Gastrocnemius medialis (tissue), 4 donors: ENCODE measurements at places on chromosomes 6 and 20.

DNA sequence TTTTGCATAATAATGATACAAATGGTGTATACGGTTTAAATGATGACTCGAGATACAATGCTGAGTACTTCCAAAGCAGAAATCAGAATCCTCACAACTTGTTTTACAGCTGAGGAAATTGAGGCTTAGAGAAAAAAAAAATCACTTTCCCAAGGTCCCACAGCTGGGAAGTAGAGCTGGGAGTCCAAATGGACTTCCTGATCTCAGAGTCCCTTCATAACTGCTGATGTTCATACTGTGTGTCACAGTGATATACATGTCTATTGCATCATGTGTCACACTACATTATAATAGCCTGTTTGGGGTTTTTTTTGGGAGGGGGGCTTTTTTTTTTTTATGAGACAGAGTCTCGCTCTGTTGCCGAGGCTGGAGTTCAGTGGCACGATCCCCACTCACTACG is 8.5 kb downstream of the HM13 start:
- H3K27me3 ChIP-seq = no peaks in the 10 kb centered on the region
- DNase-seq = no peak
- peaks cover 21% of the 10 kb centered on the region for H3K4me1 ChIP-seq
- no peak overlapping the region for H3K4me3 ChIP-seq
- peaks cover 16% of the 10 kb centered on the region for H3K36me3 ChIP-seq

DNA sequence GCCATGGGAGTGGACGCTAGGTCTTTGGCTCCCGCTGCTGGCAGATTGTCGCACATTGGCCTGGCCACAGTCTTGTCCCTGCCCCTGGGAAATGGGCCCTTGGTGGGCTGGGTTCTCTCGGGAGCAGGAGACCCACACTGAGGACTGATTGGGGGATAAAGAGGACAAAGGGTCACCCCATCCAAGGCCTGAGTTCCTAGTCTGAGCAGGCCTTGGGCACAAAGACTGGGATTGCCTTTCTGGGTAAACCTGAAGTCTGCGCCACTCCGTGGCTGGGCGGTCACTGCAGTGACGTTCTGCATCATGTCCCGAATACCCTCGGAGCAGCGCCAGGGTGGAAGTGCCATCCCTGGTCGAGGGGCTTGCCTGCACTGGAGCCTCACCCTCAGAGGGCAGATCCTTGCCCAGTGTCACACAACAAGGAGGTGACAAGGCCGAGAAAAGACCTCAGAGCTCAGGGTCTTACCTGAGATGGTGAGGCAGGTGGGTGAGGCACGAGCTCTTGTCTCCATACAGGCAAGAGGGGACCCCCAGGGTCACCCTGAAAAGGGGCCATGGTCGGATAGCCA is 36.1 kb upstream of the ZBP1 start:
- no peak overlapping the region for H3K27ac ChIP-seq
- H3K27me3 ChIP-seq = no peaks in the 10 kb centered on the region
- DNase-seq = peak; percentile 9
- H3K36me3 ChIP-seq = no peaks in the 10 kb centered on the region

DNA sequence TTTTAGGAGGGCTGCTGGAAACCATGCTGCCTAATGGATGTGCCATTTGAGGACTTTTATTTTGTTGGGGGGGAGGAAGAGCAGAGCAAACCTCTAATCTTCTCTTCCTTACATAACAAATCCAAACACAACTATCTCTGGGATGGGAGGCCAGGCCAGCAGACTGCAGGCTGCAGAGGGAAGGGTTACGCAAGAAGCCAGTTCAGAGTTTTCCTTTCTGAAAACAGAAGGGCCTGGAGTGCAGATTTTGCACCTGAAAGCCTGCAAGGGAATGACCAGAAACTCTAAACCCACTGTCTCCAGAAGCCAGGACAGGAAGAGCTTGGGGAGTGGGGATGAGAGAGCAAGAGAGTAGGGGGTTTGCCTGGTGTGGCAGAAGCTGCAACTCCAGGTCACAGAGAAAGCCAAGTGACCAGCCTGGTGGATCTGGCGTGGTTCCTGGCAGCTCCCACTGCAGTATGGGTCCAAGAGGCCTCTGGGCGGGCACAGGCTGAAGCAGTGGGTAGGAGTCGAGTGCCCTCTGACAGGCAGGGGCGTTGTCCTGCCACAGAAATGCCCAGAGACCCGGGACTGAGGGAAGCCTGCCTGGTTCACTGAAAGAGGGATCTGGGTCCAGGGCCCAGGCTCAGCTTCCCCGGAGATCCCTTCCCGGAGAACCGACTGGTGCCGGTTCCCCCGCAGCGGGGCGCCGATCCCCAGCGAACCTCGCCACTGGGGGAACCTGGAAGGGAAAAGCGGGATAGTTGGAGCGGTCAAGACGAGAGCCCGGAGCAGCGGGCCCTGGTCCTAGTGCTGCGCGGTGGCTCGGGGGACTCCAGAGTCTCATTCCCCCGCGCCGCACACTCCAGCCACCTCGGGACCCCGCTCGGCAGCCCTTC is 6.7 kb downstream of the MAFB start:
- peaks cover 20% of the 10 kb centered on the region for H3K4me1 ChIP-seq
- H3K4me3 ChIP-seq = peak overlapping the region; percentile 28
- DNase-seq = no peak
- H3K27ac ChIP-seq = peak overlapping the region; percentile 95
- H3K27me3 ChIP-seq = no peaks in the 10 kb centered on the region

DNA sequence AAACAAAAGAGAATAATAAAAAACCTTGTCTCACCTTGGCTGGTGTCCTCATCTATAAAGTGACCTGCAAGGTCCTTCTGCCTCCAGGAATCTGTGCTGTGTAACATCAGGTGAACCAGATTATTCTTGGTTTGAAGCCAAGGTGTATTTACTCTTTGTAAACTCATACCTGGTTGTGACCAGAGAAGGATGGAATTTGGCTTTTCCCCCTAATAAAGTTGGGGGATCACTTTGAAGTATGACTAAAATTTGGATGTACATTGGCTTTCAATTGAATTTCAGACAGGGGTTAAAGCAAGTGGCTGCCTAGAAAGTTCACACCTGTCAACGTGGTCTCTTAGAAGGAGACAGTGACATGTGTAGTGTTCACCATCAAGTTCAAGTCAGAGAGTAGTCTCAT is 100.1 kb downstream of the SCP2D1 start:
- no peak overlapping the region for H3K27ac ChIP-seq
- H3K4me1 ChIP-seq = no peaks in the 10 kb centered on the region
- no peak overlapping the region for H3K4me3 ChIP-seq
- no peaks in the 10 kb centered on the region for H3K27me3 ChIP-seq

- DNase-seq = no peak
- H3K27me3 ChIP-seq = no peaks in the 10 kb centered on the region
- H3K4me3 ChIP-seq = no peak overlapping the region
- no peaks in the 10 kb centered on the region for H3K36me3 ChIP-seq
Measured at GRCh38 chr6:5119090-5119951, 34.2 kb downstream of the PPP1R3G start.
